ENCODE measurements at places on chromosomes 11 and 22.

GRCh38 chr11:56513280-56513679 is 22.1 kb upstream of the OR5M8 start:
- DNase-seq: no peak

DNA sequence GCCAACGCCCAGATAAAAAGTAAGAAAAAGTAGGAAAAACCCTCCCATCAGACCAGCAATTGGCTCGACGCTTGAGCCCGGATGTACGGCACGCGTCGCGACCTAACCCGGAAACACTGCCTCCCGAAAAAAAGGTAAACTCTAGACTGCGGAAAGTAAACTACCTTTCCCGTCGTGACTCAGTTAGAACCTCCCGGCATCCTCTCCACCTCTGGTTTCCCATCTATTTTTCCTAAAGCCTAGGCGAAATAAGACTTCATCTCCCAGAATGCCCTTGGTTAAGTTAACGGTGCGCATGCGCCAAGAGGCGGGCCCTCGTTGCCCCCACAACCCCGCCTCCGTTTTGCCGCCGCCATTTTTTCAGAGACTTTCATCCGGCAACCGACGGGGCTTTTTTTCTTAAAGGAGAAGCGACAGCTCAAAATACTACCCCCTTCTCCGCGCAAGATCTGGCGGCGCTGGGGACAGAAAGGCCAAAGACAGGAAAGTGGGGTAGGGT is 678 bp upstream of the ZFP91 start:
- DNase-seq: peak; percentile 96

- peak; percentile 62 for DNase-seq
These were observed 6.5 kb downstream of the DCPS start for GRCh38 chr11:126310200-126310991.

DNA sequence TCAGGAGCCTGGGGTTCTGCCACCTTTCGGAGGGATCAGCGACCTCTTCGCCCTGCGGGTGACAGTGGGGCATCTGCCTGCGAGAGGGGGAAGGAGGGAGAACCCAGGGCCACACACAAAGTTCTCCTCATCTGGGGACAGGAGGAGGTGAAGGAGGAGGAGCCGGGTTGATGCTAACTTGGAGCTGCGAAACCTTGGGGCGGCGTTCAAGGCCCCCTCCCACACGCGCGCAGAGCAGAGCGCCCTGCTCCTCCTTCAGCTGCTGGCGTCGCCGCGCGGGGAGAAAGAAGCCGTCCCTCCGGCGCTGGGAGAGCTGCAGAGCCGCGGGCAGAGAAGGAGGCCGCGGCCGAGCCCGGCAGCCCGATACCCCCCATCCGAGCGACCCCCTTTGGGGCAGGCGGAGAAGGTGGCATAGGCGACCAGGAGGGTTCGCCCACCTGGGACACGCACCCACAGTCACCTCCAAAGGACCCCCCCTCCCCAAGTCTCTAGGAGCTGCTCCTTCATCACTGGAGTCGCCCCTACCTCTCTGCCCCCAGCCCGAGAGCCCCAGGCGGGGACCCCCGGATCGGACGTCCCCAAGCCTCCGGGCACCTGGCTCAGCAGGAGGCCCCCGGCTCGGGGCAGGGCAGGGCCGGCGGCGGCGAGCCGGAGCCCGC is at the start of gene RASD2:
Gene RASD2 (plus strand): TSS at position 237 of the 659 bp plus-strand sequence. CDS start 5,979 bp downstream, outside the sequence.
- no peak for DNase-seq

- DNase-seq: no peak
These were observed at the start of gene LTBP3 for GRCh38 chr11:65558002-65558929. LTBP3 (minus strand) TSS chr11:65558359; CDS start chr11:65557959, 400 bp downstream.

- DNase-seq: no peak
These were observed 363.1 kb downstream of the MN1 start for GRCh38 chr22:27438271-27438980.

DNA sequence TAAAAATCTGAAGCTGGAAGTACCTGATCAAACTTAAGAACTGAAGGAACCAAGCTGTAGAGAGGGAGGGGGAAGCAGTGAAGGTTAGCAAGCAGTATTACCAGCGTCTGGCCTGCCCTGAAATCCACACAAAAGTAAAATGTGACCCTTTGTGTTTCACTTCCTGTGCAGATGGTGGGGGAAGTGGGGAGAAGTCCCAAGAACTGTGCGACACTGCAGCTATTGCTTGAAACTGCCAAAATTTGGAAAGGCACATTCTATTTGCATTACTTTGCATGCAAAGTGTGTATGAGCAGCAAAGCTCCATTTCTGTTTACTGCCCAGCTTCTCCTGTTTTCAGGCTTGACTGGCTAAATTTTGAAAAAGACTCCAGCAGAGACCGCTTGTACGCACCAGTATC is 72.1 kb upstream of the BMAL1 start:
- peak; percentile 29 for DNase-seq
